Choroid plexus epithelial cell (primary cell): ENCODE measurements at places on chromosomes 5 and 9.
A peak's percentile ranks its signal among the peaks of the same experiment; 100 is the strongest.

DNA sequence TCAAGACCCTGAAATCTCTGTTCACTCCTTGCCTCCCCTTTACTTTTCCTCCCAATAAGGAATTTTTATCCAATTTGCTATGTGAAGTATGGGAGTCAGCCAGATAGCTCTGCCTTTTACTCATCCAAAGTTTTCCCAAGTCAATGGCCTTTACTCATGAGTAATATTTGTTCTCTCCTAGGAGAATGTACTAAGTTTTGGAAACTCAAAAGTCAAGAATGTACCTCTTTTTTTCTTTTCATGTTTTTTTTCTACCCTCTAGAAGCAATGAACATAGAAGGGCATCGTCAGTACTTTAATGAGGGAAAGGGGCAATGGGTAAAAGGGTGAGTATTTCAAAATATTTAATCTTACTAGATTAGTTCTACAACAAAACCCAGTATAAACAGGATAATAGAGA lies 140.2 kb upstream of the SGCD start:
- no peak for DNase-seq

GRCh38 chr5:43313854-43314457 lies 744 bp upstream of the HMGCS1 start:
- DNase-seq = peak; percentile 23

- DNase-seq = no peak
Measured at GRCh38 chr5:315488-316209, 5.9 kb upstream of the AHRR start.

- DNase-seq = no peak
Measured at GRCh38 chr5:142630927-142631539, 54.9 kb downstream of the FGF1 start.

- DNase-seq = peak; percentile 19
Measured at GRCh38 chr5:178474562-178475184, 115.5 kb downstream of the COL23A1 start.

GRCh38 chr9:132673355-132673754 lies 3.1 kb downstream of the GTF3C4 start:
- DNase-seq = peak; percentile 70
